ENCODE measurements at places on chromosomes 6 and 20. TPM values are rescaled to one million over a fixed set of nuclear protein-coding genes. Genes with fewer than 3 reads are reported as not detected.

Gene TGM3
- polyA plus RNA-seq, result 1.3 TPM

Gene FOXP4
- 15.0 TPM for polyA plus RNA-seq

Gene EFCAB8
- polyA plus RNA-seq, result 0.36 TPM

Gene SFT2D1
- 63.5 TPM for polyA plus RNA-seq

Gene SNX5
- polyA plus RNA-seq, result 128 TPM

Gene TCF21
- polyA plus RNA-seq, result 0.63 TPM

Gene C20orf144
- polyA plus RNA-seq, result 1.1 TPM

Gene COX4I2
- not detected for polyA plus RNA-seq

Gene BPIFB4
- 0.24 TPM for polyA plus RNA-seq

Gene ZSCAN23
- 5.5 TPM for polyA plus RNA-seq

Gene MPIG6B
- 1.3 TPM for polyA plus RNA-seq

Gene IFNGR1
- polyA plus RNA-seq, result 82.8 TPM

Gene FOXC1
- 41.2 TPM for polyA plus RNA-seq

Gene PRSS35
- 20.6 TPM for polyA plus RNA-seq

Gene VNN1
- 0.08 TPM for polyA plus RNA-seq

Gene CENPW
- polyA plus RNA-seq, result 15.9 TPM

Gene MUCL3
- polyA plus RNA-seq, result not detected

Gene HSF2
- 38.5 TPM for polyA plus RNA-seq

Gene ANGPT4
- polyA plus RNA-seq, result 0.57 TPM

Gene CST1
- polyA plus RNA-seq, result not detected

Gene CAP2
- polyA plus RNA-seq, result 27.0 TPM

Gene POU3F2
- 43.8 TPM for polyA plus RNA-seq

Gene MUC22
- polyA plus RNA-seq, result not detected

Gene ORC3
- polyA plus RNA-seq, result 35.8 TPM

Gene PGC
- polyA plus RNA-seq, result not detected

Gene PACRG
- 21.2 TPM for polyA plus RNA-seq

Gene TMEM242
- polyA plus RNA-seq, result 18.2 TPM

Gene KCNQ2
- 155 TPM for polyA plus RNA-seq

Gene EDN1
- polyA plus RNA-seq, result 9.4 TPM

Gene ARFGEF3
- polyA plus RNA-seq, result 15.9 TPM

Gene UBE3D
- polyA plus RNA-seq, result 8.2 TPM

Gene TRIM10
- 0.19 TPM for polyA plus RNA-seq

Gene CDSN
- not detected for polyA plus RNA-seq

Gene PSORS1C1
- 0.40 TPM for polyA plus RNA-seq

Gene SLC12A5
- 176 TPM for polyA plus RNA-seq

Gene TSBP1
- polyA plus RNA-seq, result not detected

Gene THBS2
- 44.3 TPM for polyA plus RNA-seq

Gene ERVFRD-1
- not detected for polyA plus RNA-seq

Gene PRKN
- polyA plus RNA-seq, result 7.4 TPM

Gene KIAA0408
- polyA plus RNA-seq, result 60.2 TPM

Gene PARD6B
- polyA plus RNA-seq, result 4.0 TPM

Gene PCSK2
- polyA plus RNA-seq, result 28.0 TPM

Gene TMEM239
- polyA plus RNA-seq, result not detected

Gene LY6G6F
- 0.27 TPM for polyA plus RNA-seq

Gene GMPR
- polyA plus RNA-seq, result 35.9 TPM

Gene SLC35B3
- 20.9 TPM for polyA plus RNA-seq

All from spinal cord (tissue), 10 donors.